ENCODE measurements at places on chromosomes 2 and 18.

DNA sequence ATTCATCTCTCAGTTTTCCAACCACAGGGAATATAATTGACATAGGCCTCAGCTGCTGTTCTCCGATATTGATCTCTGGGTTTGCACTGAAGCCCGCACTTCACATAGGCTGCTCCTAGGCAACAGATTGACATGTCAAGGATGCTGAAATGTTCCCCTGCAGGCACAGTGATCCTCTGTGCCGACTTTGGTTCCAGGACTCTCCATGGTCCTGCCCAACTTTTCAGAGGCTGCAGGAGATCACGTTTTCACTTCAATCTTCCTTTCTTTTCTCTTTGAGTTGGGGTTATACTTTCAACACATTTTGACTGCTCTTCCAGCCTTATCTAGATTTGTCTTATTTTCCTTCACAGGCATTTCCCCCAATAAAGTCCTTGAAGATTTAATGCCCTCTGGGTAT, 1361.0 kb downstream of the DSC3 start:
- no peak for DNase-seq

DNA sequence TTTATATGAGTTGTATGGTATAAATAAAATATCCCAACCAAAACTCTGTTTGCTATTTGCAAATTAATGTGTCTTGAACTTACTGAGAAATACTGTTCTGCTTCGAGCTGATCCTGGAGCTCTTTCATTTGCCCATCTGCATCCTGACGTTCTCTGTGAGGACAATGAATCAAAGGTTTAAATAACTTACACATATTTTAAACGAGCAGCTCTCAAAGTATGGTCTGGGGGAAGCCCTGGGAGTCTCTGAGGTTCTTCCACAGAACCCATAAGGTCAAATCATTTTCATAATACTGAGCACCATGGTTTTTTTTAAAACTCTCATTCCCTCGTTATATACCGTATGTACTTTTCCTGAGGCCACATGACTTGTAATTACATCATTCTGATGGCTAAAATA, 46.7 kb downstream of the SLC66A3 start:
- DNase-seq = no peak

DNA sequence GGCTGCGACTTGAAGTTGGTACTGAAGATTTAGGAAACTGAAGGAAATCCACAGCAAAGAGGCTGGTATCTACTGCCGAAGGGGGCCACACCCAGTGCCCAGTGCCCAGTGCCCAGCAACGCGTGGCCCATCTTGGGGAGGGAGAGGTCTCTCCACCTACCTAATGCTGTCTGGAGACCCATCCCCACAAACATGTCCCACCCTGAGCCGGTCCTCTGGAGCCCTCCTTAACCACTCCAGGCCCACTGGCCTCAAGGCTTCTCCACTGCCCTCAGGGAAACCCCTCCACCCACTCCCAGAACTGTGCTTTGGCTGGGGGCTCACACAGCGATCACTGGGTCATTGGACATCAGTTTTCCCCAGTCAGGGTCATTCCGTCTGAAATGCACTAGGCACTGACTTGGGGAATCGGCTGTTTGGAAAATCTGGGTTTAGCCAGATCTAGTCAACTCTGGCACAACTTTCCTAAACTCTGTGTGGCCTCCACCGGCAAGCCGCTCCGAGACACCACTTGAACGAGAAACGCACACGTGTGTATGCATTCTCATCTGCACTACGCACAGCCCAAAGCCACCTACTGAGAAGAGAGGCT, 20.1 kb downstream of the GPR55 start:
- no peak for DNase-seq

GRCh38 chr18:70405052-70405451, 116.2 kb downstream of the SOCS6 start:
- DNase-seq = no peak

DNA sequence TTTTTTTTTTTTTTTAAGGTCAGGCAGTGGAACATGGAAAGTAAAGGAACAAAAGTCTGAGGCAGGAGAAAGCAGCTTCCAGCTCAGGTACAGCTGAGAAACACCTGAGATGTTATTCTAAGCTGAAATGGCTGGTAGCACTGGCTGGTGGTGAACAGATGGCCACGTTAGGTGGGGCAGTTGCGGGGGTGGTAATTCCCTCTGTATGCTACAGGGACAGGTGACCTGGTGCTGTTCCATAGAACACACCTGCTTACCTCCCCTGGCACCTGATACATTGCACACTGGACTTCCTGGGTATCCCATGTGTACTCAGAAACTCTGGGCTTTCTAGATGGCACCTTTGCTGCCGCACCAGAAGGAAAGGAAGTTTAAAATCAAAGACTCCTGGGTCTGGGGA, 333.3 kb downstream of the SLC8A1 start:
- no peak for DNase-seq

DNA sequence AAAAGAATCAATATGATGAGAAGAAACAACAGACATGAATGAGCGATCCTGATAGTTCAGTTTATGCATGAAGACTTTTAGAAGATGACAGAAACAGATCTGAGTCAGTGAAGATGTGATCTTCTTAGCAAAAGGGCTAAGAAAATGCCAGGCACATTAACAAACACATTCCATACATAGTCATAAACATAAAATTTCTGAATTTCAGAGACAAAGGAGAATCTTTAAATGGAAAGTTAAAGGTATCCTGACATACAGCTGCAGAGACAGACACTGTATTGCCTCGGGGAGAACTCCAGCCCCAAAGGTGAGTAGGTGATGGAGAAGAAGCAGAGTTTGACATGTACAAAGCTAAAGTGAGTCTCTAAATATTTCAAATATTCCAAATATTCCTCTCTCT, 40.6 kb upstream of the FN1 start:
- no peak for DNase-seq

- no peak for DNase-seq
These were observed 40.3 kb downstream of the DAPL1 start for GRCh38 chr2:158835431-158835830.

DNA sequence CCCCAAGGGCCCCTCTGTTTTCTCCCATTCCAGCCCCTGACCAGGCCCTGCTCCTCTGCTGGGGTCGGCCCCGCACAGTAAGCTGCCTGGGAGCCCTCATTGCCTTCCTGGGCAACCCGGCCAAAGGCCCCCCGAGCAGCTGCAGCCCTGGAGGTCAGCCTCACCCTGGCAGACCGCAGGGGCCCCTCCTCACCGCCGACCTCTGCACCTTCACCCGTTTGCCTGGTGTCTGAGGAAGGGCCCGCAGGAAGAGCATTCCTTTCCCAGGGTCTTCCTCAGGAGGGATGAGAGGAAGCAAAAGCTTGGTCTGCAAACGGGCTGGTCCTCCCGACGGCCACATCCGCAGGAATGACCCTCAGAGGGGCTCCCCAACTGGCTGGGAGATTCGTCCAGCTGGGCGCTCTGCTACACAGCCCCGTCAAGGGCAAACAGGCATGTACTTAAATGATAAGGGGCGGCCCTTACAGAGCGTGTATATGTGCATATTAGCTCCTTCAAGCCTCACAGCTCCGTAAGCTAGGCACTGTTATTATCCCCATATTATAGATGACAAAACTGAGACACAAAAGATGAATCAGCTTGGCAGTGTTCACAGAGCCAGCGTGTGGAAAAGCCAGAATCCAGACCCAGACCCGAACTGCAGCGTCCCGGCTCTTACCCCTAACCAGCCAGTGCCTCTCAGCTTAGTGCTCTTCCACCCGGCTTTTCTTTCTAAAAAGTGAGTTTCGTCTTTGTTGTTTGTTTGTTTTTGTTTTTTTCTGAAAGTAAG, 52.8 kb downstream of the SLC4A1AP start:
- DNase-seq = no peak

DNA sequence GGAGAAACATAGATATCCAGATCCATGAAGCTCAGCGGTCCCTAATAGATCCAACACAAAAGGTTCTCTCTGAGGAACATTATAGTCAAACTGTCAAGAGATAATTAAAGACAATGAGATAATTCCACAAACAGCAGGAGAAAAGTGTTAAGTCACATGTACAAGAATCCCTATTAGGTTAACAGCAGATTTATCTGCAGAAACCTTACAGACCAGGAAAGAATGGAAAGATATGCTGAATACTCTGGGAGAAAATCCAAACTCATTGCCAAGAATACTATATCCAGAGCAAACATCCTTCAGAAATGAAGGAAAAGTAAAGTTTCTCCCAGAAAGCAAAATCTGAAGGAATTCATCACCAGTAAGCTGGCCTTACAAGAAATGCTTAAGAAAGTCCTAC, 10.8 kb upstream of the KDM3A start:
- DNase-seq = no peak

GRCh38 chr2:178859730-178860129, 52.5 kb upstream of the TTN start:
- no peak for DNase-seq

- no peak for DNase-seq
These were observed 57.5 kb downstream of the INSIG2 start for GRCh38 chr2:118145806-118146205.

- peak; percentile 14 for DNase-seq
These were observed 62.2 kb downstream of the PAPOLG start for GRCh38 chr2:60818272-60818671.

DNA sequence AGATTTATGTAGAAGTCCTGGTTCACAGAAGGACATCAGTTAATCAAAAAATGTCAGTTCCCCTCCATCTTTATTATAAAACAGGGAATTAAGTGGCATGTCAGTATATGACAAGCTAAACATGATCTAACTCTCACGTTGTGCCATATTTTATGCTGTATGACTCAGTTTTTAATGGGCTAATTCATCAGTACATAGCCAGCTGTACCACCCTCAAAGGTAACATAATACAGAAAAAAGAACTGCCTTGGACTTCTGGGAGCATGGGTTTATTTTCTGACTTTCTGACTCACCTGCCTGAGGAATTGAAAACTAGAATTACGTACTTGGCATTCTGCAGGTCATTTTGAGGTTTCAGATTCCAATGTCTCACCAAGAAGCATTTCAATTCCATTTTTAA, 135.7 kb downstream of the CMPK2 start:
- no peak for DNase-seq

DNA sequence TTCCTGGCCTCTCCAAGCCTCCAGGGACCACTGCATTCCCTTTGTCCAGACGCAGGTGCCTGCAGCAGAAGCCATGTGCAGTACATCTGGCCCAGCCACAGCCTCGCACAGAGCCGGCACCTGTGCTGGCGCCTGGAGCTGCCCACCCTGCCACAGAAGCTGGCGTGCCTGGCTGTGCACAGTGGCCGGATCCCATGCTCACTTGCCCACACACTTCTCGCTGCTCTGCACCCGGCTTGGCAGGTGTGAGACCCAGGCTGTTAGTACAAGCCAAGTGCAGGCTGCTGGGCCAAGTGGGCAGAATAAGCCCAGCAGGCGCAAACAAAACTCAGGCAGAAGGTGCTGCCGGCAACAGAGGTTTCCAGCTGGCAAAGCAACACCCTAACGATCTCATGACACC, 124.5 kb upstream of the CCDC150 start:
- no peak for DNase-seq

GRCh38 chr18:5538544-5538943, 5.3 kb downstream of the EPB41L3 start:
- DNase-seq = no peak

DNA sequence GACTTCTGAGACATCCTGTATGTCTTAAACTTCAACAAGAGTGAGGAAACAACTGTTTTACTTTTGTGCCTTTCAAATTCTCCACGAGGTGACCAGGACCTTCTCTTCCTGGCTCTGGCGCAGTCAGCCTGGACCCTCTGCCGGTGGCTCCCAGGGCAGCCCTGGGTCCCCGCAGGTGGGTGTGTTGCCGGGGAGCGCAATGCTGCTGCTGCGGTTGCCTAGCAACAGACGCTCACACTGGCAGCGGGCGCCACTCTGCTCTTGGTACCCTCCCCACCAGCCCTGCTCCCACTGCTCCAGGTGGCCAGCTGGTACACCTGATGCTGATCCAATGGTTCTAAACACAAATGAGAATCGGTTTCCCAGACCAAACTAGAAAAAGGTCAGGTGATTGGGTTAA, 58.7 kb downstream of the GNAL start:
- no peak for DNase-seq

GRCh38 chr2:205293559-205293958, 388.7 kb upstream of the NRP2 start:
- DNase-seq = no peak

DNA sequence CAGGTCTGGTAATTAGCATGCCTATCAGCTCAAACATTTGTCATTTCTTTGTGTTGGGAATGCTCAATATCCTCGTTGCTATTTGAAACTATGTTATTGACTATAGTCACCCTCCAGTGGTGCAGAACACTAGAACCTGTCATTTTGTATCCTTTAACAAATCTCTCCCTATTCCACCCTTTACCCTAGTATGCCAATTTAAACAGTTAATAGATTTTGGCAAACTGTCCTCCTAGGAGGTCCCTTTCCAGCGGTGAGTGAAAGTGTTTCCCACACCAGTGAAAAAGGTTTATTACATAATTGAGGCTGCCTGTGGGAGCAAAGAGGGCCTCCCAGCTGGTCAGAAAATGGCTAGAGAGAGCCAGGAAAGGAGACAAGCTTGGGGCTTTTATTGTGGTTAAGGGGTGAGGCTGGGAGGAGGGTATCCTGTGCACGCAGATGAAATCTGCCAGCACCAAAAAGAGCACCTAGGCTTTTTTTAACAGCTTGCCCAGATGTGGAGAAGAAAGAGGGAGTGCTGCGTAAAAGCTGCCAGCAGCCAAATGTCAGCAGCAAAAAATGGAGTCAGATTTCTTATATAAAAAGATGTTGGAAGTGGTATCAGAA, 1.8 kb upstream of the DRC1 start:
- DNase-seq = no peak

DNA sequence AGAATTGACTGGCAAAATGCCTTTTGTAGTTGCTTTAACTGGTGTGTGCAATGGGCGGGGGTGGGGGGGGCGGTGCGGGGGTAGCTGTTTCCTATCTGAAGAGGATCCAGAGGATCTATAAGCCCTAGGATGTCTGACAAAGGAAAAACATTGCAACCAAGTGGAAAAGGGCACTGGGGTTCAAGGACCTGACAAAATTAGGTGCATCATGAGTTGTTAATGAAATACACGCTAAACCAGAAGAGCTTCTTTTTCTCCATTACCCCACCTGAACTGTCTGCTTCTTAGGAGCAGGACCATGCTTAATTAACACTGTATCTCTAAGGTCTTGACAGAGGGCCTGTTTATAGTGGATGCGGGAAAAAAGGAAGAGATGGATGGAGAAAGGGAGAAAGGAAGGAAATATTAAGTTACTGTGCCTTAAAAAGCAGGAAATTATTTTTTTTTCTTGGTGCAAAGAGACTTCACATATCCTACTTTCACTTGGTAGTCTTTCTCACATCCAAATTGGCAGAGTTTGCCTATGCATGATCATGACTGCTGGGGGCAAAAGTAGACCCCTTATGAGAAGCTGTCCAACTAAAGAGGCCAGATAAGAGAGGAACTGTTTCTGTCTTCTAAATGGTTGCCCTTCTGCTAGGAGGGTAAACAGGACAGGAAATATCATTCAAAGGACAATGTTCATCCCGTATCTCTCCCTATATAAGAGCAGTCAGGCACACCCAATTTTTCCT, 4.6 kb downstream of the RND3 start:
- no peak for DNase-seq

DNA sequence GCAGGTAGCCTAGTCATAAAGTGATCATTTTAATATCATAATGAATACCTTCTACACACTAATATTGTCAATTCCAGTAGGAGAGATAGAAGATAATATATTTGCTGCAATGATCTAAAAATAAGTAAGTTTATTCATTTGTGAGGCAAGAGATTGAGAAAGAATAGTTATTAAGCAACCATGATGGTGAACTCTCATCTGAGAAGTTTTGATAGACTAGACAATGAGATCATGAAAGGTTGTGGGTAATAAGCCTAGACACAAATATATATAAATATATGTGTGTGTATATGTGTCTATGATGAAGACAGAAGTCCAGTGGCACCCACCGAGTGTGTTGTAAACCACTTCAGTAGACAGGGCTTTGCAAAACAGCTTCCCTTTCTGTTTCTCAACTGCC, 181.0 kb upstream of the CHST9 start:
- no peak for DNase-seq

- no peak for DNase-seq
These were observed 42.3 kb downstream of the SERPINB7 start for GRCh38 chr18:63817441-63818051.
